ENCODE measurements at places on chromosomes 16 and 17. TPM values are rescaled to one million over a fixed set of nuclear protein-coding genes. Genes with fewer than 3 reads are reported as not detected.
A peak's percentile ranks its signal among the peaks of the same experiment; 100 is the strongest.

Gene HERPUD1
- total RNA-seq = 214 TPM

Gene C16orf86
- 4.7 TPM for total RNA-seq

DNA sequence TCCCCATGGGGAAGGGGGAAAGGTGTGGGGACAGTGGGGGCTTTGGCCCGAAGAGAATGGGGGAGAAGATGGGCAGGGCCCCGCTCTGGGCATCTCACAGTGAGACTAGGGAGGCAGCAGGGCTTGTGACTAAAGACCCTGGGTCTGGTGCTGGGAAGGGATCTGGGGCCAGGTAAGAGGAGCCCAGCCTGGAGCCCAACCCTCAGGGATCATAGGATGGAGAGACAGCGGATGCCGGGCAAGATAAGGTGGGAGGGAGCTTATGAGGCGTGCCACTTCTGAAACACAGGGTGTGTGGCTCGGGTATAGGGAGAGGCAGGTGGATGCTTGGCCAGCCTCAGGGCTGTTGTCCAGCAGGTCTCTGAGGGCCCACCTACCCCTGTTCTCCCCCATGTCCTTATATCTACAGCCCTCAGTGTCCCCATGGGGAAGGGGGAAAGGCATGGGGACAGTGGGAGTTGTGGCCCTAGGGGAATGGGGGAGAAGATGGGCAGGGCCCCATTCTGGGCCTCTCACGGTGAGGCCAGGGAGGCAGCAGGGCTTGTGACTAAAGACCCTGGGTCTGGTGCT, 15.4 kb downstream of the USP6 start:
- peaks cover 5% of the 10 kb centered on the region for H3K27me3 ChIP-seq
- no peak overlapping the region for H3K27ac ChIP-seq
- peak; percentile 34 for DNase-seq
- H3K4me1 ChIP-seq = peaks cover 2% of the 10 kb centered on the region
- no peaks in the 10 kb centered on the region for H3K36me3 ChIP-seq
- H3K4me3 ChIP-seq = no peak overlapping the region

- no peak overlapping the region for H3K27ac ChIP-seq
- no peak overlapping the region for H3K4me3 ChIP-seq
- DNase-seq = no peak
- H3K4me1 ChIP-seq = peaks cover 2% of the 10 kb centered on the region
- H3K36me3 ChIP-seq = peaks cover 45% of the 10 kb centered on the region
Observed at GRCh38 chr17:75476271-75476671, 19.8 kb downstream of the TMEM94 start.

GRCh38 chr16:72926177-72927070, 121.5 kb downstream of the ZFHX3 start:
- no peak overlapping the region for H3K4me3 ChIP-seq
- peaks cover 1% of the 10 kb centered on the region for H3K4me1 ChIP-seq
- DNase-seq = no peak
